Glomerular endothelial cell (primary cell): ENCODE measurements at places on chromosomes 3 and 15. TPM values are rescaled to one million over a fixed set of nuclear protein-coding genes. Genes with fewer than 3 reads are reported as not detected.

The PLSCR5 gene
- not detected in 2 replicates for total RNA-seq

DNA sequence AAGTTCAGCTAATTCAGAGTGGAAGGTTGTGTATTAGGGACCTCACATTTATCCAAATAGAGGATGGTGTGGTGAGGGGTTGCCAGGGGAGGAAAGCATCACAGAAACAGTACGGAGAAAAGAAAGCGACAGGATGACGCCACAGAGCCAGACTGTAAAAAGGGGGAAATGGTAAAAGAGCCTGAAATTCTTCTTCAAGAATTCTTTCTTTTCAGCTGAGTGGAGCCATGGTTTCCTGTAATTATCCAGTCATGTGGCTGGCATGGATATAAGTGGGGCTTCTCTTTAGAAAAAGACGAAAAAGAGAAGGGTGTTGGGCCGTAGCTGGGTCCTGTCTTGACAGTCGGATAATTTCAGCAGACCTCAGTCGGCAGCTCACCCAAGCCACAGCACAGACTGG lies 24.5 kb upstream of the PSMD6 start:
- DNase-seq, result no peak

DNA sequence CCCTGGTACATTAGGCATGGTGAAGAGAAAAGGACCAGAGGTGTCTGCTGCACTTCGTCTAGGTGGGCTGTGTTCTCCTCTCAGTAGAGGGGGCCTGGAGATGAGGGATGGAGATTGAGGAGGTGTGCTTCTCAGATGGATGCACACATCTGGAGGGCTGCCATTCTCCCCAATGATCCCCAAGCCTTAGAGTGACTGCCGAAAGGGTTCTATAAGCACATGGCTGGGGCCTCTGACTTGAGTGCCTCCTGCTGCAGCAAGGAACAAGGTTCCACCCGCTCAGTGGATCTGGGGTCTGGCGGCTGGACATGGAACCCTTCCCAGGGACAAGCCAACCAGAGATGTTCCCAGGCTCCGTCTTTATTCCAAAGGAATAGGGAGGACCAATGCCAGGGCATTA lies 66.8 kb downstream of the CPN2 start:
- no peak for DNase-seq

GRCh38 chr15:70379938-70380883 lies 282.5 kb upstream of the TLE3 start:
- DNase-seq, result no peak

DNA sequence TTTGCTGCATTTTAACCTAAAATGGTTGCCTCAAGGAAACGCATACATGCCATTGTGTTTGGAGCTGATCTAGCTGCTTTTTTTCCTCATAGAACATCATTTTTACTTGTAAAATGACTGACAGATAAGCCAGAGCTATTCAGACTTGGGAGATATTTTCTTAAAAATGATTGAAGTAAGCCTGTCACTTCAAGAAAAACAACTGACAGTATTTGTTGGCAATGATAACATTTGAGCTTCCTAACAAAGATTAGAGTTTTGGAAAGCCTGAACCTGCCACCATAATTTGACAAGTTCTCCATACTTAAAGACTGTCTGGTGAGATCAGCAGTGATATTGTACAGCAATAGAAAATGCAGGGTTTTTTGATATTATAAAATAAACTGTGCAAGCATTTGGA lies 27.6 kb upstream of the MRPL3 start:
- DNase-seq, result no peak
